ENCODE measurements at places on chromosomes 2 and 18.

DNA sequence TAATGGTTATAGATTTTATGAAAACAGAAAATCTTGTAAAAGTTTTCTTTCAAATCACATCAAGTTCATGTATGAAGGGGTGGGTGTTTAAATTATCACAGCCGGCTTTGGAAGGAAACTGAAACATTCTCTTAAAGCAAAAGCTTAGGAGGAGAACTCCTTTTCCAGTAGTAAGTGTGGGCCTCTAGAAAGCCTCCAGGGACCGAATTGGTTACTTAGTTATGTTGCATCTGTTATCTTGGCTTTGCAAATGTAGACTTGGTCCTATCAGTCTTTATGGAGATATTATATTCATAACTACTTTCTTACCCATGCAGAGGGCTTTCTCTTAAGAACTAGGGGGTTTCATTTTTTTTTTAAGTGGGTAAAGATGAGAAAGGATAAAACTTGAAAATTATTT is 7.4 kb downstream of the NAB1 start:
- DNase-seq: peak; percentile 79

- no peak for DNase-seq
Measured at GRCh38 chr2:240567137-240567871, 980 bp upstream of the RNPEPL1 start.

- no peak for DNase-seq
Measured at GRCh38 chr2:239290618-239291474, 110.0 kb downstream of the HDAC4 start.

DNA sequence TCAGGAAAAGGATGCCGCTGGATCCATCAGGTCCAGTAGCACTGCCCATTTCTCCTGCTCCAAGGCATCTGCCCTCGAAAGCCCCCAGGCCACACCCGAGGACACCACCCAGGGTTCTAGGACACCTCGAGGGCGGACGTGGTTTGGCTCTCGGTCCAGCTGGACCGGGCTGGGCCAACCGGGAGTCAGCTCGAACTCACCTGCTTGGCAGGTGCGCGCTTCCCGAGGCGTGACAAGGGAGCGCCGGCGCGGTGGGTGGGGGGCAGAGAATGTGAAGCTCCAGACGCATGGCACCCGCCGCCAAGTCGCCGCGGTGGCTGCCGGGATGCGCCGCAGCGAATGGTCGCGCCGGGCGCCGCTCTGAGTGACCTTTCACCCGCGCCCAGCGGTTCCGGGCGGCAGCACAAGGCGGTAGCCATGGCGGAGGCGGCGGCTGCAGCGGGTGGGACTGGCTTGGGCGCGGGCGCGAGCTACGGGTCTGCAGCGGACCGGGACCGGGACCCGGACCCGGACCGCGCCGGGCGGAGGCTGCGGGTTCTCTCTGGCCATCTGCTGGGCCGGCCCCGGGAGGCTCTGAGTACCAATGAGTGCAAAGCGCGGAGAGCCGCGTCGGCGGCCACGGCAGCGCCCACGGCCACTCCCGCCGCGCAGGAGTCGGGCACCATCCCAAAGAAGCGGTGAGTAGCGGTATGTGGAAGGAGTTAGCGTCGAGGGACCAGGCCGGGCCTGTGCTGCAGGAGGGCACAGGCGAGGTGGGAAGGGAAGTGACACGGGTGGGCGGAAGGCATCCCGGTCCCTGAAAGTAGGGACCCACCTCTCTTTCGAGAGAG is at the start of gene AGPS:
Gene AGPS, plus strand, starts transcription at position 401 of the 830 bp plus-strand sequence. Its CDS starts 17 bp downstream, at position 418.
- peak; percentile 71 for DNase-seq

GRCh38 chr18:23136326-23137096 is 1.2 kb downstream of the CABLES1 start:
- peak; percentile 31 for DNase-seq

GRCh38 chr2:123785332-123785731 is 239.8 kb upstream of the CNTNAP5 start:
- DNase-seq: no peak

DNA sequence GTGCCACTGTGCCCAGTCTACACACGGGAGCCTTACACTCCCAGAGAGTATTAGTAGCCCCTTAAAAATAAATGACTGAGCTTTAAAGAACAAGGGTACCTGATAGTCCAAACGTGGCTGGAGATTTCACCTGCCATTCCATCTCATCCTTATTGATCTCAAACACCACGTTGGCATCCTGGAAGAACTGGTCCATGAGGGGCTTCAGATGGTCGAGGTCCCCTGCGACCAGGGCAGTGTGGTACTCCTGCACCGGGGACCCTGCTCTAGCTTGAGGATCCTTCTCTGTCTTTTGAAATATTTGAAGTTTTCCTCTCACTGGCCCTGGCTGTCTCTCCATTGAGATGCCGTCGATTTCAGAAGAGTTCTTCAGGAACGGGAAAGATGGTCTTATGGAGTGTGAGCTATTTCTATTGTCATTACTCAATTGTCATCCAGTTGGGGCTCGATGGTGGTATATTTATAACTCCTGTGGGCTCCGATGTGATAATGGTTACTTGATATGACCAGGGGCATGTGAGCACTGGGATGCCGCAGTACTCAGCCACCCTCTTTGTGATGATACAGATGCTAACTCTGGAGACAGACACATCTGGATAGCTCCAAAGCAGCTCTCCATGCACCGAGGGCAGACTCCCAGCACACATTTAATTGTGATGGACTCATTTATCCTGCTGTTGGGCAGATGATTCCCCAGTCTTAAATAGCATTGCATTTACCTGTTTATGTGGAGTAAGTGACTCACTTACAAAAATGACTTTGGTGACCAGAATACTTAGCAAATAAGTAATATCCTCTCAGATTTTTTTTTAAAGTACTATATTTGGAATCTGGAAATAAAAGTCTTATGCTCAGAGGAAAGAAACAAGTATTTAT is 22.8 kb downstream of the ASB18 start:
- no peak for DNase-seq

DNA sequence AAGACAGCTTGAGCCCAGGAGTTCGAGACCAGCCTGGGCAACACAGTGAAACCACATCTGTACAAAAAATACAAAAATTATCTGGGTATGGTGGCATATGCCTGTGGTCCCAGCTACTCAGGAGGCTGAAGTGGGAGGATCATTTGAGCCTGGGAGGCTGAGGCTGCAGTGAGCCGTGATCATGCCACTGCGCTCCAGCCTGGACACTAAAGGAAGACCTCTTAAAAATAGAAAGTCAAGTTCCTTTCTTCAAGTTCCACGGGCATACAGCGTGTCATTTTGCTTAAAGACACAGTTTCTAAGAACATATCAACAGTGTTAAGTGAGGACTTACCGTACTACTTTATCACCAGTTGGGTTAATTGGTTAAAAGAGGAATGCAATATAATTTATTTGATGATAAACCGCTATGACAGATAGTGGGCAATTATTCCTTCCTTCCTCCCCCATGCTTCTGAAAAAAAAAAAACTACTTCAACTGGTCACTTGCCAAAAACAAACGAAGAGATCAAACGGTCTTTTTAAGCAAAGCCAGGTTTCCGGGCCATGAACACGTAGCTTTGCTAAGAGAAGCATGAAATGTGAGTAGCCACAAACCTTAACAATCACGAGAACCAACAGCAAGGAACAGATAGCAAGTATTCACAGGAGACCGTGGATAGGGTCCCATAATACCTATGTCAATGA is 21.4 kb downstream of the AP1S3 start:
- DNase-seq: no peak

DNA sequence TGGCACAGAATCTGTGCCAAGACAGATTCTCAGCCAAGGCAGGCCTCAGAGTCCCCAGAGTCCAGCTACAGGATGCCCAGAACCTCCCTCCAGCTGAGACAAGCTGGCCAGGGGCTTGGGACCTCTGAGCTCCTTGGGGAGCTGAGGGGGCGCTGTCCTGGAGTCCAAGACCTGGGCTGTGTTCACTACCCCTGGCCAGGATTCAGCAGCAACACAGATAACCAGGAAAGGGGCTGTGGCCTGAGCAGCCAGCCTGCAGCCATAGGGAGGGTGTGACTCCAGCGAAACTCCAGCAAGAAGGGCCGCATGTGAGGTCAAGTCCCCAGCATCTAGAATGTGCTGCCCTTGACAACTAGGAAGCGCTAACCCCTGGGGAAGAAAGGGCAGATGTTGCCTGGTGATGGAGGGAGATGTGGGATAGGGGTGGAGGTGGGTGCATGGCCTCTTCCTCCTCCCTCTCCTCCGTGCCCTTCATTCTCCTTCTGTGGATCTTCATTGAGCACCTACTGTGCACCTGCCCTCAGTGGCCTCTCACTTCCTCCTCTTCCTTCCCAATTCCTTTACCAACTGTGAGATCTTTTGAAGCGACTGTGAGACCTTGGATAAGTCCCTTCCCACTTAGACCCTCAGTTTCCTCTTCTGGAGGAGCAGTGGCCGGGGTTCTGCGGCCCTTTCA is 7.7 kb upstream of the ARID5A start:
- DNase-seq: no peak

DNA sequence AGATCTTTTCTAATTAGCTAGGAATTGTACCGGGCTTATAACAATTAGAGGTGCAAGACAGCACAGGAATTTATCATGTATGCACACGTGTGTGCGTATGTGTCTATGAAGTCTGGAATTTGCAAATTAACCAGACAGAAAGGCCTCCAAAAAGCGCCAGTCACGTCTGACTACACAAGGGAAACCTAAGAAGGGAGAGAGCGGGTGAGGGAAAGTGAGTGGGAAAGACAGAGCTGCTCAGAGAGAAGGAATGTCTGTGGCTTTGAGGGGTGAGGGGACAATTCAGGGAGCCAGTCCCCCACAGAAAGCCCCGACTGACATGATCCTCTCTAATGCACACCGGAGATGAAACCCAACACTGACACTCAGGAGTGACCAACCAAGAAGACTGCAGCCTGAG is 197.7 kb upstream of the SH3BP4 start:
- peak; percentile 46 for DNase-seq

GRCh38 chr2:118078734-118079133 is 9.5 kb upstream of the INSIG2 start:
- DNase-seq: no peak

- no peak for DNase-seq
Measured at GRCh38 chr18:3444954-3445353, 5.0 kb upstream of the TGIF1 start.

DNA sequence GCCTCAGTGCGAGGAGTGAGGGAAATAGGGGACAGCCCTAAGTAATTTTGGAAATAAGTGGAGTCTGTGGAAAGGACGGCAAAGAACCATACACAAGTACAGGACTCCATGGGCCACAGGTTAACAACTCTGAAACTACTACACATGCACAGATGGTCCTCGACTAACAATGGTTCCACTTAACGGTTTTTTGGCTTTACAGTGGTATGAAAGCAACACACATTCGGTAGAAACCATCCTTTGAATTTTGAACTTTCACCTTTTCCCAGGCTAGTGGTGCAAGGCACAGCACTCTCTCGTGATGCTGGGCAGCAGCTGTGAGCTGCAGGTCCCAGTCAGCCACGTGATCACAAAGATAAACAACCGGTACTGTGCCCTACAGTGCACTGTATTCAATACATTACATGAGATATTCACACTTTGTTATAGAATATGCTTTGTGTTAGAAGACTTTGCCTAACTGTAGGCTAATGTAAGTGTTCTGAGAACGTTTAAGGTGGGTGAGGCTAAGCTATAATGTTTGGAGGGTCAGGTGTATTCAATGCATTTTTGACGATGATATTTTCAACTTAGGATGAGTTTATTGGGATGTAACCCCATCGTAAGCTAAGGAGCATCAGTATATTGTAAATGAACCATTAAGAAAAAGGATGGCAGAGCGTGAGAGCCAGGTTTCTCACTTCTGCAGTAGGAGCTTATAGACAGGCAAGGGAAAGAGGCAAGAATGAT is 44.6 kb downstream of the TBC1D8 start:
- no peak for DNase-seq

DNA sequence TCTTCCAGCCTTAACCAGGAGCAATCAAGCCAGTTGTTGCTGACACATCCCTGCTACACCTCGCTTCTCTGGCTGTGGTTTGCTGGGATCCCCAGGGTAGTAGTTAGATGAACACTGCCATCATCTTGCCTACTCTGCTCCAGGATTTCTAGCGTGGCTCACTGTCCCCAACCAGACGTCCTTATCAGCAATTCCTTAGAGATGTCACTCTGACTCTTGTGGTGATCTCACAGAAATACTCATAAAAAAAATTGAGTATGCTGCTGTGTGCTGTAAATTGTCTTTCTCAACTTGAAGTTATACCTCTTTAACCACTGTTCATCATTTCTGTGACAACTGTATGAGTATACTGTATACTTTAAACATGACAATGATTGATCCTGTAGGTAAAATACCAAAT is 63.2 kb downstream of the PLCL1 start:
- no peak for DNase-seq

- no peak for DNase-seq
Measured at GRCh38 chr2:216073773-216074172, 7.8 kb downstream of the PECR start.

GRCh38 chr2:233430081-233430480 is 75.8 kb downstream of the DGKD start:
- DNase-seq: no peak

- no peak for DNase-seq
Measured at GRCh38 chr2:168097431-168097830, 150.0 kb downstream of the STK39 start.

DNA sequence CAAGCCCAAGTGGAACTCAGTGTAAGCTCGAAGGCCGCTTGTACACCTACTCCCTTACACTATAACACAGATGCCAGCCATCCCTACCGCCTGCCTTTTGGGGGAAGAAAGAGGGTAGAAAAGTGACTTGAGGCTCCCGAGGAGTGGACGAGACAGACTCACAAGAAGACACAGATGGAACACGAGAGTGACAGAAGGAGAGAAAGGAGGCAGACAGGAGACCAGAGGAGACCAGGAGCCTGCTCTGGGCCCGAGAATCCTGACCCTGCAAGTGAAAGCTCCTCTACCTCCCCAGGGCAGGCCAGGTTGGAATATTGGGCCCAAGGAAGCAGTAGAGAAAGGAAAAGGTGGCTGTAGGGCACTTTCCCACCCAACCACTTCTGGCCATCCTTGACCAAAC is 23.4 kb upstream of the TNS1 start:
- no peak for DNase-seq

GRCh38 chr2:20212459-20212870 is 12.5 kb downstream of the SDC1 start:
- DNase-seq: no peak

DNA sequence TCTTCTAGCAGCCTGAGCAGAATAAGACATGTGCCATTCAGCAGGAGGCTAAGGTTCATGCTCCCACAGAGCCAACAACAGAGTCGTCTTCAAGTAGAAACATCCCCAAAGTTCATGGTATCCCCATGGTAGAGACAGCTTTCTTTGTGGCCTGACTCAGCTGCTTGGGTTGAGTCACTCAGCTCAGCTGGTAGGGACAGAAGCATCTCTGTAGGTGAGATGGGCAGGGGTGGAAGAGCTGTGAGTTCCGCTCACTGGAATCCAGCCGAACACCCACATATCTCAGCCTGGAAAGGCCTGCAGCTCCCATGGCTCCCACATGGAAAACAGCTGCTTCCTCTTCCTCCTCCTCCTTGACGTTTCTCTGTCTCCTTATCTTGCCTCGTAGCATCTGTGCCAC is 792.7 kb downstream of the RNF144A start:
- DNase-seq: peak; percentile 21
